Coronary artery (tissue), 2 donors: ENCODE measurements at places on chromosomes 11 and 22.

DNA sequence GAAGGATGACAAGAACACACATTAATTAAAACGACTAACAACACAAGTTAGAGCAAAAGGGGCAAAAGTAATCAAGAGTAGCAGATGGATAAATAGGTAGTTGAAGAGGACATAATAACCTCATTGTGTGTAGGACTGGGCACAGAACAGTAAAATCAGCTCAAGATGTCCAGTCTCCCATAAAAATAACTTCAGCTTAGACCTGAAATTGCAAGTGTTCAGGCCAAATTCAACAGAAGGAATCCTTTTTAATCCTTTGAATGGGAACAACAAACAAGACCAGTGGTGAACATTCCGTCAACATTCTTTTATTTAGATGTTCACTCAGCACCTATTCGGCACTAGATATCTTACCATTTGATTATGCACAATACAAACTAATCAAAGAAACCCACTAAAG is 4.4 kb downstream of the MTMR2 start:
- DNase-seq = no peak

DNA sequence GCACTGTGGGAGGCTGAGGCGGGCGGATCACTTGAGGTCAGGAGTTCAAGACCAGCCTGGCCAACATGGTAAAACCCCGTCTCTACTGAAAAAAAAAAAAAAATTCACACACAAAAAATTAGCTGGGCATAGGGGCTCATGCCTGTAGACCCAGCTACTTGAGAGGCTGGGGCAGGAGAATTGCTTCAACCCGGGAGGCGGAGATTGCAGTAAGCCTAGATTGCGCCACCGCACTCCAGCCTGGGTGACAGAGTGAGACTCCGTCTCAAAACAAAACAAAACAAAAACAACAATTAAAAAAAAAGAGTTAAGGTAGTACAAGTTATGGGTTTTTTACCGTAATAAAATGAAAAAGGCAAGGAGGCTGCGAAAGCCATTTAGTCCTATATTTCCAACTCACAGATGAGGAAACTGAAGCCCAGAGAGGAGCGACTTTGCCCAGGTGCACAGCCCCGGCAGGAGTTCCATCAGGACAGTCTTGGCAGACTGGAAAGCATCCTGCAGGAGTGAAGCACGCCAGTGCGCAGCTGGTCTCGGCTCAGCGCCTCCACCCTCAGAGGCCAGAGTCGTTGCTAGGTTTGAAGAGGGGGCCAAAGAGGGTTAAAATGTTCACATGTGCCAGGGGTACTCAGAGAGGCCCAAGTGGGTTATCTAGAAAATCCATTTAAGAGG is 3.8 kb upstream of the FADS3 start:
- no peak for DNase-seq

DNA sequence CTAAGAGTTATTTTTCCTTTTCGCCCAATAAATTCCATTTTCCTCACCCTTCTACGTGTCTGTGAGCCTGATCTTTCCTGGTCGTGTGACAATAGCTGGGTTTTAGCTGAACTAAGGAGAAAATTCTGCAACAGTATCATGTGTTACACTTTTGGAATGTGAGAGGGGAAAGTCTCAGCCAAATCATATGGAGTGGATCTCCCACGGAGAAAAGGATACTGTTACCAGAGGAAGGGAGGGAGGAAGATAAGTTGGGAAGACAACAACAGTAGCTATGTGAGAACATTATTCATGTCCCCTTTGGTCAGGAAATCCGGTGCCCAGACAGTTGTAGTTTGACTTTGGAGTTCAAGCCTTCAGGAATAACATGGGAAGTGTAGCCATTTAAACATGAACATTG is 584.0 kb upstream of the RAG2 start:
- DNase-seq = no peak

- no peak for DNase-seq
Measured at GRCh38 chr11:117384045-117384444, 56.4 kb downstream of the CEP164 start.

GRCh38 chr22:45254789-45255278 is 14.1 kb upstream of the KIAA0930 start:
- DNase-seq = no peak

DNA sequence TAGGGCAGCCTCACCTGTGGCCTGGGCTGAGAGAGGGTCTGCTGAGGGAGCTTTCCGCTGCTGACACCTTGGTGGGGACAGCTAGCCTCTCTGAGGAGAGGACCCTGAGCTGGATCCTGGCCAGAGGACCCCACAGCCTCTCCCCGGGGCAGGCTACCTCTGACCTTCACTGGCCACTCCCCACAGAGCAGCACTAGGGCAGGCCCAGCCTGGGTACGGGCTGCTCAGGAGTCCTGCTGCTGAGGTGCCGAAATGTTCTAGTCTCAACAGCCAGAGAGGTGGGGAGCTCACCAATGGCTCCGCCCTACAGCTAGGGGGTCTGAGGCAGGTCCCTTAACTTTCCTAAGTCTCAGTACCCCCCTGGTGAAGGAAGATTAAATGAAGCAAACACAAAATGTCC is 47.5 kb downstream of the SGSM3 start:
- DNase-seq = no peak

DNA sequence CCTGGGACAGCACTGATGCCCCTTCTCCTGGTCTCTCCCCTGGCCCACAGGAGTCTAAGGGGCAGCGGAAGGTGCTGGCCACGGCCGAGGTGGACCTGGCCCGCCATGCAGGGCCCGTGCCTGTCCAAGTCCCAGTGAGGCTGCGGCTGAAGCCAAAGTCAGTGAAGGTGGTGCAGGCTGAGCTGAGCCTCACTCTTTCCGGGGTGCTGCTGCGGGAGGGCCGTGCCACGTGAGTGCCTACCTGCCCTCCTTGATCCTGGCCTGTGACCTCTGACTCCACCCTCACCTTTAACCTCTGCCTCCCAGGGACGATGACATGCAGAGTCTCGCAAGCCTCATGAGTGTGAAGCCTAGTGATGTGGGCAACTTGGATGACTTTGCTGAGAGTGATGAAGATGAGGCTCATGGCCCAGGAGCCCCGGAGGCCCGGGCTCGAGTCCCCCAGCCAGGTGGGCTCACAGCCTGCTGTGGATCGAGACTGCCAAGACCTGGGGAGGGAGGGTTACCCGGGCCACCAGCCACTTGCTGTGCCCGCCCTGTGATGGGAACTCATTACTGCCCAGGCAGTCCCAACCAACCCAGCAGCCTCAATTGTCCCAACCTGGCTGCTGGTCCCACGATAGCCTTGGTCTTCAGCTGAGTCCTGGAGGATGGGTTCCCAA is 4.3 kb downstream of the EHBP1L1 start:
- DNase-seq = no peak

GRCh38 chr22:35407362-35407761 is 7.4 kb downstream of the MCM5 start:
- DNase-seq = no peak
